Liver (tissue), 10 donors: ENCODE measurements at places on chromosomes 3 and 15. TPM values are rescaled to one million over a fixed set of nuclear protein-coding genes. Genes with fewer than 3 reads are reported as not detected.

The C3orf49 gene
- not detected for total RNA-seq

The TRAT1 gene
- 0.67 TPM for total RNA-seq

The CPN2 gene
- total RNA-seq, result 87.9 TPM

The ZNF80 gene
- total RNA-seq, result not detected

The PLAAT1 gene
- 0.37 TPM for total RNA-seq

The SLC30A4 gene
- total RNA-seq, result 2.7 TPM

The TRIM59 gene
- total RNA-seq, result 33.3 TPM

The EPM2AIP1 gene
- 11.8 TPM for total RNA-seq

The RPP14 gene
- total RNA-seq, result 13.7 TPM

The ALDH1L1 gene
- 189 TPM for total RNA-seq

The AMIGO3 gene
- not detected for total RNA-seq

The CYP11A1 gene
- 0.47 TPM for total RNA-seq

The SCAANT1 gene
- not detected for total RNA-seq

The TTC14 gene
- total RNA-seq, result 34.5 TPM

The CPNE4 gene
- under 0.01 TPM for total RNA-seq

The CEP70 gene
- 8.0 TPM for total RNA-seq

The SLC51A gene
- 52.5 TPM for total RNA-seq

The NANOGP8 gene
- not detected for total RNA-seq

The CYP1A2 gene
- total RNA-seq, result not detected

The LTK gene
- 3.0 TPM for total RNA-seq

The CLSTN2 gene
- 0.09 TPM for total RNA-seq

The CERS3 gene
- total RNA-seq, result not detected

The CHRNA5 gene
- total RNA-seq, result 0.56 TPM
